ENCODE measurements at places on chromosomes 7 and 10.
A peak's percentile ranks its signal among the peaks of the same experiment; 100 is the strongest.

GRCh38 chr7:35799846-35800717 is 775 bp upstream of the SEPTIN7 start:
- DNase-seq: peak; percentile 87

DNA sequence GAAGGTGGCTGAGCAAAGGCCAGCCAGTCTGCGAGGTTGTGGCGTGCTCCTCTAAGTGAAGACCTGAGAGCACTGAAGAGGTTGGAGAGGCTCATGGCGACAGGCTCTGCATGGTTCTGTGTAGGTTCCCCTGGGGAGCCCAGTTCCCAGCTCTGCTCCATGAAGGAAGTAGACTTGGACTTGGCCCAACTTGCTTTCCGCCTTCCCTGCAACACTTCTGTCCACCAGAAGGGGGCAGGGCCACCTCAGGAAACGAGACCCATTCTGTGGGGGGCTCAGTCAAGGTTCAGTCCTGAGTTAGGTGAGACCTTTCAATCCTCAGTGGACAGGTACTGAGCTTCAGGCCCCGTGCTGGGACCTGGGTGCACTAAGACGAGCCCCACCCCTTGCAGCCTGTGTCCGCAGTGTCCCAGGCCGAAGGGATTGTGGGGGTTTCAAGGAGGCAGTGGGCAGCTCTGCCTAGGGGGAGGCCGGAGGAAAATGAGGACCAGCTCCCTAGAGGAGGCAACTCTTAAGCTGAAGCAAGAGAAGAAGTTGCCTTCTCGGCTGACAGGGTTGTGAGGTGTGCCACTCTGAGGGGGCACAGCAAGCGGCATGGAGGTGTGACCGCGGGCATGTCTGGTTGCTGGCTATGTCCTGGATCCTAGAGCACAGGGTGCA is 15.0 kb upstream of the PCBD1 start:
- DNase-seq: peak; percentile 68

DNA sequence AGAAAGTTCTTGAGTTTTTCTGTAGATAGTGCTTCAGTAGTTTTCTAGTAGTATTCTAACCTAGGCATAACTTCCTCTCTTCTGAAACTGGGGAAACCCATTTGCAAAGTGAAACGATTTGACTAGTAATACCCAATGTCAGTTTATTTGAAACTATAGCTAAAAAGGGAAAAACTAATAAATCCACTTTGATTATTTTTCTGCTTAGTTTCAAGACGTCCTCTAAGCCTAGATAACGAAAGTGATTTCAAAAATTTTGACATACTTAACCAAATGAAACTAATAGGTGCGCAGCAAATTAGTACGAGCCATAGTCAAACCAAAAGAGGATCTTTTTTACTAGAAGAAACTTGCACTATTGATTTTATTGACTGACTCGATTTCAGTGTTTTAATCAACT is 9.8 kb upstream of the SP8 start:
- DNase-seq: no peak

DNA sequence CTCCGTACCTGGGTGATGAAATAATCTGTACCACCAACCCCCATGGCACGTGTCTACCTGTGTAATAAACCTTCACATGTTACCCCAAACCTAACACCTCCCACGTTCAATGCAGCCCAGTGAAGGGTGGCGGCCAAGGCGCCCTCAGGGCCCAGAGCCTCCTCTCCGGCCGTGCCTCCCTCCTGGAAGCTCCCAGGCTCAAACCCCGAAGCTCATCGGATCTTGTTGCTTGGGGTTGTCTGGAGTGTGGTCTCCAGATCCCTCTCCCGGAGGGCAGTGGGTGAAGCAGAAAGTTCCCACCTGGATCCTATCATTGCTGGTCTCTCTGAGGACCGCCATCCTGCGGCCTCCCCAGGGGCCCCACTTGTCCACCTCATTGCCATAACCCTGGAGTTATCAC is 9.4 kb upstream of the KNDC1 start:
- DNase-seq: no peak

- DNase-seq: no peak
Observed at GRCh38 chr10:78438907-78439809, 405.5 kb downstream of the RPS24 start.
